ENCODE measurements at places on chromosomes 1 and 21.

- peak; percentile 70 for DNase-seq
Observed at GRCh38 chr1:24910751-24911650, 19.1 kb downstream of the RUNX3 start.

DNA sequence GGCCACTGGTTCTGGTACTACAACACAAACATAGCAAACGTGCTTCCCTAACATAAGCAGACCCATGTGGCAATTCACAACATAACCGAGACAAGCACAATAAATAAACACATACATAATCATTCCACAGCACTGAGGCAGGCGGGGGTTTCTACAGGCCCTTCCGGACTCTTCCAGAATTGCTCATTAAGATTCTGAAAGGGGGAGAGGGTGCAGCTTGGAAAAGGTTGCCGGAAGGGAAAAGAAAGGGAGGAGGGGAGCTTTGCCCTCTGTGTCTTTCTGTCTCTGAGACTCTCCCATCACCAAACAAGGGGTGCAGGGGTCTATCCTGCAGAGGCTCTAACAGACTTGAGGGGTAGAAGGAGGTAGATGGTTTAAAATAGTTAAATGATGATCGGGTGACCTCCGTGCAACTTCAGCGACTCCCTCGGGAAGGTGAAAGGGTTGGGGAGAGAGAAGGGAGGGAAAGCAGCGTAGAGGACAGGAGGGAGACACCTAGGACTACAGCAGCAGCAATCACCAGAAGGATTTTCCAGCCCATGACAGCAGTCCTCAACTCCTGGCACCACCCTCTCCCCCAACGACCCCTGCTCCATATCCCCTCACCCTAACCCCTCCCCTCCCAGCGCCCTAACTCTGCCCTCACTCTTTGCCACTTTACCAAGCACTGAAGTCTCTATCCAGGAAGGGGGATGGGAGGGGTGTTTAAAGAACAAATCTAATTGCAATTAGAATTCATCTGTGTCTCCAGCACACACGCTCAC is 365.5 kb upstream of the ESRRG start:
- DNase-seq, result peak; percentile 67

- DNase-seq, result no peak
Observed at GRCh38 chr1:115219927-115220326, 118.1 kb downstream of the NGF start.

DNA sequence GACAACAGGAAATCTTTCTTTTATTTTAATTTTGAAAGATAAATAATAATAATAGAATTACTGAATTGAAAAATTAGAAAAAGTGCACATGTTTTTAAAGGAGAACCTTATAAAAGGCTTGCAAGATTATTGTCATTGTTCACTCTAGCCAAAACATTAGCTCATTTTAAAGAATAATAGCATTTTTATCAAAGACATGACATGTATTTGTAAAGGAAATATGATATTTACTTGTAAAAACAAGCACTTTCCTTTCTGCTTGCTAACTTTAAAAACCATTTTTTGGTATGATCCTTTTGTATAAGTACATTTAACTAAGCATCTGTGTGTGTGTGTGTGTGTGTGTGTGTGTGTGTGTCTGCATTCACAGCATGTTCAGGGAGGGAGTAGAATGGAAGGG is 156.3 kb upstream of the C1orf87 start:
- DNase-seq, result no peak

GRCh38 chr1:159704481-159704880 is 9.9 kb downstream of the CRP start:
- DNase-seq, result no peak

DNA sequence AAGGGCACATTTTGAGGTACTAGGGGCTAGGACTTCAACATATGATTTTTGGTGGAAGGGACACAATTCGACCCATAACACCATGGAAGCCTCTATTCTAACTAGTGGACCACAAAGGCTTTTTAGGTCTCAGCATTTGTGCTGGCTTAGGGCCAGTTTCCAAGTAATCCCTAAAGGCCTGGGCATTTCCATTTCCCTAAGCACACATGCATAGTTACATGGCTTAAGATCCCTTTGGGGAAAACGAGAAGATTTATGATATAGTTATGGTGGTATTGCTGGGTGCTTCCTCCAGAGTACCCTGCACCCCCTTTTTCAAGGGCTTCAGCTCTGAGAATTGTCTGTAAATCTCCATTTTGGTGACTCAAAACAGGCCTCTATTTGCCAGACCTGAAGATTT is 28.2 kb upstream of the TMEM54 start:
- no peak for DNase-seq

GRCh38 chr1:246544001-246544400 is 22.1 kb downstream of the TFB2M start:
- DNase-seq, result no peak

- peak; percentile 48 for DNase-seq
Observed at GRCh38 chr1:111735321-111735720, 3.9 kb downstream of the INKA2 start.

DNA sequence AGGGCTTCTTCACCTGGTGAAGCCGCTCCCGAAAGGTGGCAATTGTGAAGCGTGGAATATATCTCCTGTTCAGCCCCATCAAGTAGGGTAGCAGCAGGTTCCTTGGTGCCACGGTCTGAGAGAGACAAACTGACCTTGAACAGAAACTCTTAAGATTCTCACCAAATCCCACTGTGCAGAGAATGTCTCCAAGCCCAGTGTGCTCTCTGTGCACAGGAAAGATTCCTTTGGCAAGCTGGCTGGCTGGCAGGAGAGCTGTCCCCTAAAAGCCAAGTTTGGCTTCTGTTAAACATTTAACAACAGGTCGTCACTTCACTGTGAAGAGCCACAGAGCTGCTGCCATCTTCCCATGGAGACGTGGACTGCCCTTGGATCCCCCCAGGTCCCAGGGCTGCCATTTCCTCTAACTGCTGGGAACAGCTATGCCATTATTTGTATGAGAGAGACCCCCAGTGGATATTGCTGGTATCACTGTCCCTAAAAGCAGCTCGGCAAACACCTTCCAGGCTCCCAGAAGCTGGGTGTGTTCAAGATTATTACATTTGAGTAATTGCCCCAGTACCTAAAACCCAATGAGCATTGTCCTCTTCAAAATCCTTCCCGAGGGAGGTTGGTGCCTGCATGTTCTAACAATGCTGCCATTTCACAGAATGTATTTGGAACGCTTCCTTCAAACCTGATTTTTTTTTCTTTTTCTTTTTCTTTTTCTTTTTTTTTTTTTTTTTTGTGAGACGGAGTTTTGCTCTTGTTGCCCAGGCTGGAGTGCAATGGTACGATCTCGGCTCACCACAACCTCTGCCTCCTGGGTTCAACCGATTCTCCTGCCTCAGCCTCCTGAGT is 71.8 kb downstream of the CD58 start:
- peak; percentile 61 for DNase-seq

- peak; percentile 44 for DNase-seq
Observed at GRCh38 chr1:194295685-194296084, 1109.3 kb upstream of the B3GALT2 start.

- DNase-seq, result peak; percentile 21
Observed at GRCh38 chr1:219784660-219785381, 143.5 kb downstream of the SLC30A10 start.

- DNase-seq, result no peak
Observed at GRCh38 chr1:101044749-101045148, 19.2 kb upstream of the DPH5 start.

DNA sequence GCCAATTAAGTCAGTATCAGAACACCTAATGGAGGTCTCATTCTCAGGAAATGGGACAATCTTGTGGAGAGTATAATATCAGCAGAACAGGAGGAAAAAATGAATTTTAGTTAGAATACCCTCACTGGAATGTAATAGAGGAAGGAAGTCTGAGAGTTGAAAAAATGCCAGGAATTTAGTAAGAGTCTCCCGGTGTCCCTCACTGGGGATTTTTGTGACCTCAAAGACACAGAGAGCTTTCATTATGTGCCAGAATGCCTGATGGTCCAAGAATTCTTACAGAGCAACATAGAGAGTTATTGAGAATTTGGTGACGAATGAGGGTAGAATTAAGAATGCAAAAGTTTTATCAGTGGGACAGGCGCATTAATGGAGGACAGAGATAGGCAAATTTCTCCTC is 443.5 kb upstream of the B3GALT2 start:
- DNase-seq, result no peak

DNA sequence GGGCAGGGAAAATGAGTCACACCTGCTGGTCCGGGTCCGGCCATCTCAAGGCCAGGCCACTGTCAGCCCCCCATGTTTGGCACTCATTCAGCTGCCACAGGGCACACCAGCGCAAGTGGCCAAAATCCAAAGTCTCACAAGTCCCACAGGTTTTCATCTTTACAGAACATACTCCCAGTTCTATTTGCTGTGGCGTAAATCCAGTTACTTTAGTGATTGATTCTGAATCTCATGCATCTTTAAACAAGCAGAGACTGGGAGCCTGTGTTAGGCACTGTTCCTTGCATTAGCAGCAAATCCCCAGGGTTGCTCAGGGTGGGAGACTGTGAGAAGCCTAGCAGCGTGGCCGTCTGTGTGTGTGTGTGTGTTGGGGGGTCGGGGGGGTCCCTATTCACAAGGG is 1.1 kb upstream of the SLC2A5 start:
- no peak for DNase-seq

- DNase-seq, result peak; percentile 11
Observed at GRCh38 chr1:117368116-117369108, 1.2 kb downstream of the MAN1A2 start.

- peak; percentile 98 for DNase-seq
Observed at GRCh38 chr1:201636510-201636971, 97.6 kb downstream of the NAV1 start.

DNA sequence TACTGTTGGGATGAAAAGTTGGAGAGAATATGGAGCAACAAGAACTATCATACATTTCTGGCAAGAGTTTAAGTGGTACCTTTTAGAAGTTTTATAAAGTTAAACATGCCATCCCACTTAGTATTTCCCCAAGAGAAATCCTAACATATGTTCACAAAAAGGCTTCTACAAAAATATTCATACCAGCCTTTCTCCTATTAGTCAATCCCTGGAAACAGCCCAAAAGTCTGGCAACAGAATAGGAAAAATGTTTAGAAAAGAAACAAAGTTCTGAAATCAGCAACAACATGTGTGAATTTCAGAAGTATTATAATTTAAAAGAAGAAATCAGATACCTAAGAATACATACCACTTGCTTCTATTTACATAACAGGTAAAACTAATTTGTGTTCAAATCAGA is 271.0 kb downstream of the DSCAM start:
- DNase-seq, result no peak

DNA sequence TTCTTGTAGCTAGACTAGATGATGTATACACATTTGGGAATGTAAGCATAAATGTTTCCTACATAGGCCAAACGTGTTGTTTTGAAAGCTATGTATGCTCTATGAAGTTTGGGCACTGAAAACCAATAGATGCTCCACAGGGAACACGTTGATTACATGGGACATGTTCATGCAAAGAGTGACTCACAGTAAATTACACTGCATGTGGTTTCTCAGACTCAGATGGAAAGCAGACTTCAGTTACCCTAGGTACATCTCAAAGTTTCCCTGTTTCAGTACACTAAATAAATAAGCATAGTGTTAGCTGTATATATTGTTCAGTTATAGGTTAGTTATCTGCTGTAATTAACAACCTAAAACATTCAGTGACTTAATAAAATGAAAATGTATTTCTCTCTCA is 301.9 kb upstream of the RUNX1 start:
- peak; percentile 41 for DNase-seq

GRCh38 chr1:100038660-100039287 is 69.0 kb downstream of the SLC35A3 start:
- DNase-seq, result peak; percentile 72

GRCh38 chr1:94105957-94106529 is 14.9 kb downstream of the ABCA4 start:
- peak; percentile 46 for DNase-seq

DNA sequence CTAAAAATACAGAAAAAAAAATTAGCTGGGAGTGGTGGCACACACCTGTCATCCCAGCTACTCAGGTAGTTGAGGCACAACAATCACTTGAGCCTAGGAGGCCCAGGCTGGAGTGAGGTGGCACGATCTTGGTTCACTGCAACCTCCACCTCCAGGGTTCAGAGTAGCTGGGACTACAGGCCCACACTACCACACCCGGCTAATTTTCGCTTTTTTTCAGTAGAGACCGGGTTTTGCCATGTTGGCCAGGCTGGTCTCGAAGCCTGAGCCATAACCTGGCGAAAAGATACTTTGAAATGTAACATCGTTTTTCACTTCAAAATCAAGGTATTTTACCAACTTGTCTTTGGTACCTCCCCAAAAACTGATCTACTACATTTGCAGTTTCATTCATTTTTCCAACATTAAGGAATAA is 6.1 kb downstream of the GAS5 start:
- no peak for DNase-seq

- no peak for DNase-seq
Observed at GRCh38 chr1:79652426-79652825, 645.9 kb upstream of the ADGRL4 start.

GRCh38 chr1:112982853-112983536 is 27.0 kb upstream of the SLC16A1 start:
- no peak for DNase-seq

DNA sequence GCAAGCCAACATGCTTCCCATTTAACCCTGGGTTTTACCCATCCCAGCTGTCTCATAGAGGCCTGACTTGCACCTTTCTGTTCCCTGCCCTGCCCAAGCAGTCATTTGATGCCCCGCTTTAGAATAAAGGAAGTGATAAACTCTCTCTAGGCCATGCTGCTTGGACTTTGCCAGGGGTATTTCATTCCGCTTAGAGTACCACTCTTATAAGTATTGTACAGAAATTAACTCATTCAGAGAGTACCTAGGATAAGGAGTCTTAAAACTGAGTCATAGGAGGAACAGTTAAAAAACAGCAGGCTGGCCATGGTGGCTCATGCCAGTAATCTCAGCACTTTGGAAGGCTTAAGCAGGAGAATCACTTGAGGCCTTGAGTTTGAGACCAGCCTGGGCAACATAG is 21.0 kb upstream of the LYST start:
- DNase-seq, result no peak

GRCh38 chr1:161989786-161990185 is 33.9 kb downstream of the OLFML2B start:
- no peak for DNase-seq

DNA sequence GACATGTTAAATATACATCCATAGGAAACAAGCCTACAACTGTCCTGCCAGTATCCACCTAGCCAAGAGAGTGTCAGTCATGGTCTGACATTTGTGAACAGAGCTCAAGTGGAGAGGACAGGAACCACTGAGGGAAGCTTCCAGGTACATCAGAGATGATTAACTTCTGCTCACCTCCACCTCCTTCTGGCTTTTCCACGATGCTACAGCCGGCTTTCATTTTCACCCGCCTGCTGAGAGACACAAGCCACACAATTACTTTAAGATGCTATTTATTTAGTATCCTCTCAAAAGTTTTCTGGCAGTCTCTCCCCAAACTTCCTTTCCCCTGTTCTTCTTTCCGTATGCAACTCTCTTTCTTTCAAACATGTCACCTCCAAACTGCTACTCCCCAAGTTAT is 2.1 kb downstream of the ETV3 start:
- DNase-seq, result no peak

- DNase-seq, result no peak
Observed at GRCh38 chr1:180848191-180848590, 64.5 kb upstream of the KIAA1614 start.

All from IMR-90 (cell line).